T-cell (primary cell): ENCODE measurements at places on chromosomes 11 and 22. TPM values are rescaled to one million over a fixed set of nuclear protein-coding genes. Genes with fewer than 3 reads are reported as not detected.

GRCh38 chr22:36405221-36405661 lies 17.5 kb upstream of the MYH9 start:
- peak; percentile 10 for DNase-seq

- no peak for DNase-seq
These were observed 49.9 kb upstream of the GDPD4 start for GRCh38 chr11:77351281-77351886.

- no peak for DNase-seq
These were observed 110.3 kb downstream of the DSCAML1 start for GRCh38 chr11:117686711-117687110.

DNA sequence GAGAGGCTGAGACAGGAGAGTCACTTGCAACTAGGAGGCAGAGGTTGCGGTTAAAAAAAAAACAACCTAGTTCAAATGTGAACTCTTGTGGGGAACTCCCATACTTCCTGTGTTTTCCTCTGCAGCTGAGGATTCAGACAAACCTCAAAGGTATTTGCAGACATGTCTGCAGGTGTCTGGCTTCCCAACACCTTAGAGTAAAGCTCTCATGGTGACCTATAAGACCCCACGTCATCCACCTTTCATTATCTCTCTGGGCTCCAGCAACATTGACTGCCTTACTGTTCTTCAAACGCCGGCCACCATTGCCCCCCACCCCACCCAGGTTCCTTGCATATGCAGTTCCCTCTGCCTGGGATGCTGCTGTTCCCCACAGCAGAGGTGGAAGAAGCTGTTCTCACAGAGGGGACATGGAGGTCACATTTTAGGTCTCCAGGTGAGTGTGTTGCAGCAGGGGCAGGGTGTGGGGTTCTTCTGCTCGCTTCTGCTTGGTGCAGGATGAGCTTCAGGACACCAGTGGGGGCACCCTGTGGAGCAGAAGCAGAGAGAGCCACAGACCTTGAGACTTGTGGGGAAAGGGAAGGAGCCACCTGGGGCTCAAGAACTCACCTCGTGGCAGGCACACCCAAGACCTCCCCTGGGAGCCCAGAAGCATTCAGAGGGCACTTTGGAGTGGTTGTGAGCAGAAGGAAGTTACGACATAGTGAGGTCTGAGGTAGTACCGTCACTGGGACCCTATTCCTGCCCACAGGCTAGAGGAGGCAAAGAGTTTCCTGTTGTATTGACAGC lies 203.2 kb downstream of the CSNK2A3 start:
- peak; percentile 63 for DNase-seq

DNA sequence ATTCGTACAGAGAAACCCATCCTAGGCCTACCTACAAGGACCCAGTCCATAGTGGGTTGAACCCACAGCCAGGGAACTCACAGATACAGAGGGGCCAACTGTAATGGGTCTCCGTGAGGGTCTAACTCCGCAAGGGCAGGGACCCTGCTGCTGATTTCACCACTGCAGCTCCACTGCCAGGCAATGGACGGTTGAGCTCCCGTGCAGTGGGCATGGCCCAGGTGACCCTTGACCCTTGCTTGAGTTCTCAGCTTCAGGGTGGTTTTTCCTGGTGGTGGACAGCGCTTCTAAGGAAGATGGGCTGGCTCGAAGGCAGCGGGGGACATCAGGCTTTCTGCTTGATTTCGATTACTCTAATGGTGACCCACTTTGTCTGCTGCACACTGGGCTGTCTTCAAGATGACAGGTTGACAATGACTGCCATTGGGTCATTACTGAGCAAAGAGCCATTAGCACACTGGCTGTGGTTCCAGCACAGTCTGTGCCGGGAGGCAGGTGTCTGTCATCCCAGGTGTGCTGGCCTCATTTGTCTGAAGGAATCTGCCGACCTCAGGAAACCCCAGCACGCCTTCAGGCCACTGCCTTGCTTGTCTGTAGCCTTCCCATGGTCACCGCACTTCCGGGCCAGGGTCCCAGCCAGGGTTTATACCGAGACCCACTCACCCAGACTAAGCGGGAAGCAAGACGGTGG lies 3.7 kb upstream of the GAL start:
- DNase-seq = no peak

DNA sequence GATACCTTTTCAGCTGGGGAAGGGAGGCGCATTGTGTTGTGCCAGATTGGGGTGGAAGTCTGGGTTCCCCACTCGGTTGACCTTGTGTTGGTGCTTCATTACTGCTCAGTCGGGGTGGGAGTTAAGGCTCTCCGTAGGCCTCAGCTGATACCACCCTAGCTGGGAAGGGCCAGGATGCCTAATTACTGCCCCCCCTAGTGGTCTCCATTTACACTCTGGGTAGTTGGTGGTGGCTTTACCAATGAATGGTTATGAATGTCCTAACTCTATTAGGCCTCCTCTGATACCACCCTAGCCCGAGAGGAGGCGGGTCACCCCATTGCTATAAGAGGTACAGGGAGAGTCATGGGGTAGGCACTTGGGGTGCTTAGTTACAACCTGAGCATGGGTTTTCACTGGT lies 27.5 kb upstream of the HIKESHI start:
- DNase-seq = no peak

- DNase-seq = no peak
These were observed 17.0 kb downstream of the CD3E start for GRCh38 chr11:118321386-118322082.

DNA sequence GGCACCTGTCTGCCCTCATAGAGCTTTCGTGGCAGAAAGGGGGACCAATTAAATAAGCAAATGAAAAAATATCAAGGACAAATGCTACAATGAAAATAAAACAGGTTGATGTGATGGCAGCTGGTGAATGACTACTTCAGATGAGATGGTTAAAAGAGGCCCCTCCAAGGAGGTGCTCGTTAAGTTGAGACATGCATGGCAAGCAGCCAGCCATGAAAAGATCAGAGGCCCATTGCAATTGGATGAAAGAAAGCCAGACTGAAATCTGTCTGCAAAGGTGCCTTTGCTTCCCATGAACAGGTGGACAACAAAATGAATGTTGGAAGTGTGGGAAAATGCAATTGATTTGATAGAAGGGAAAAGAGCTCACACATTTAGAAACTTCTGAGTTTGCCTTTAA lies 848 bp upstream of the TRPC6 start:
- DNase-seq = no peak

GRCh38 chr11:125167954-125168835 lies 3.6 kb downstream of the PKNOX2 start:
- DNase-seq = no peak

The TREH gene
- not detected for total RNA-seq

The PGA4 gene
- total RNA-seq = not detected

The JAM3 gene
- 8.4 TPM for total RNA-seq

The NXPE4 gene
- total RNA-seq = not detected

The SMIM35 gene
- total RNA-seq = 0.32 TPM

The MIOX gene
- 0.54 TPM for total RNA-seq

The SOX6 gene
- not detected for total RNA-seq

The CBL gene
- 41.0 TPM for total RNA-seq
